ENCODE measurements at places on chromosomes 5 and 9.

DNA sequence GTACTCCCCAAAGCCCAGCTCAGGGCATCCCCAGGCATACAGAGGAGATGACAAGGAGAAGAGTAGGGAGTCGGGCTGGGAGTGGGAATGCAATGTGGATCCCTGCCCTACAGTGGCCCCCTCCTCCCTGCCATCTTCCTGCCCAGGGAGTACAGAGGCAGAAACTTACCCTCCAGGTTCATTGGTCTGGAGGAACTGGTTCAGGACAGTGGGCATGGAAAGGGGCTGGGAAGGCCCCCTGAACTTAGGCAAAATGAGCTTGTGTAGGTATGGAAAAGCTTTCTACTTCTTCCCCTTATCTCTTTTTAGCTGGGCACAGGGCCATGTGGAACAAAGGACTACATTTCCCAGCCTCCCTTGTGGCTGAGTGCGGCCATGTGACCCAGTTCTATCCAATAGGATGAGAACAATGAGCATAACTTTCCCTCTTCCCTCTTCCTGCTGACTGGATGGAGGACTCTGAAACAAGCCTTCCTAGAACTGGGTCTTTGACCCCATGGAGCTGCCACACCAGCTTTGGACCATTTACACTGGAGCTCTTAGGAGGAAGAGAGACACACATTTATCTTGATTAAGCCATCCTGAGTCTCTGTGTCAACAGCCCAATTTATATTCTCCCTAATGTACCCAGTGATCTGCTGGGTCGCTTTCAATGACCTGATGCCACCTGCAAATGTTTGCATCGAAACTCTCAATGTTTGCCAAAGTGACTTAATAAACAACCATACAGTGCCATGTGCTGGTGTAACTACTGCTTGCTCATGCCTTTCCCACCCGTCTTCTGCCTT, 25.0 kb upstream of the HMCN2 start:
- peak; percentile 70 for DNase-seq

DNA sequence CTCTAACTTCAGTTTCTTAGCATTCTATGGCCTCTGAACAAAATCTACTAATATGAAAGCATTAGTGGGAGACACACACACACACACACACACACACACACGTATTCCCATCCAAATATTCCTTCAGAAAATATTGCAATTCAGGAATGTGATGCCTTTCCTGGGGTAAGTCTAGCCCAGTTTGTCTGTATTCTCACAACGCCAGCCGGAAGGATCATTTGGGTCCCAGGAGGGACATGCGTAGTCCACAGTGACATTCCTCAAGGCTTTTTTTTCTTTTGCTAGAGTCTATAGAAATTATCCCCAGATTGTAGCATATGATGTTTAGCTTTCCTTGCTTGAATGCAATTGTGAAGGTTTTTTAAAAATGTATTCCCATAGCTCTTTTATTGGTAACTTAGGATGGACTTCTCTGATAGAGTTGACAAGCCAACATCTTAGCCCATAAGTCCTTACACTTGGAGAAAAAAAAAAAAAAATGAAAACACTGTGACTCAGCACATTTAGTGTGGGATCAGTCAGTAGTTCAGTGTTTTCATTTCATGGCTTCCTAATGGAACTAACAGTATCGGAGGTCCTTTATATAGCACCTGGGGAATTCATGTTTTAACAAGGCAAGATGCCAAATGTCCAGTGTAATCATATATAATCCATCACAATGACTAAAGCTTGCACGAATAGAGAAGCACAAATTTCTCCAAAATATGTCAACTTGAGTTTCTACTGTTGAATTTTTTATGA, 316.5 kb downstream of the DIRAS2 start:
- no peak for DNase-seq

GRCh38 chr5:134577796-134578577, 52.5 kb downstream of the JADE2 start:
- DNase-seq = peak; percentile 83

GRCh38 chr5:126624534-126624933, 23.8 kb downstream of the PHAX start:
- DNase-seq = no peak

GRCh38 chr5:54610197-54610944, 92.8 kb downstream of the SNX18 start:
- peak; percentile 87 for DNase-seq

GRCh38 chr9:78775696-78776295, 478.9 kb downstream of the PSAT1 start:
- no peak for DNase-seq

GRCh38 chr9:24286761-24287160, 258.9 kb downstream of the IZUMO3 start:
- DNase-seq = no peak

- no peak for DNase-seq
These were observed 240.6 kb upstream of the ADAMTSL1 start for GRCh38 chr9:18233311-18233710.

DNA sequence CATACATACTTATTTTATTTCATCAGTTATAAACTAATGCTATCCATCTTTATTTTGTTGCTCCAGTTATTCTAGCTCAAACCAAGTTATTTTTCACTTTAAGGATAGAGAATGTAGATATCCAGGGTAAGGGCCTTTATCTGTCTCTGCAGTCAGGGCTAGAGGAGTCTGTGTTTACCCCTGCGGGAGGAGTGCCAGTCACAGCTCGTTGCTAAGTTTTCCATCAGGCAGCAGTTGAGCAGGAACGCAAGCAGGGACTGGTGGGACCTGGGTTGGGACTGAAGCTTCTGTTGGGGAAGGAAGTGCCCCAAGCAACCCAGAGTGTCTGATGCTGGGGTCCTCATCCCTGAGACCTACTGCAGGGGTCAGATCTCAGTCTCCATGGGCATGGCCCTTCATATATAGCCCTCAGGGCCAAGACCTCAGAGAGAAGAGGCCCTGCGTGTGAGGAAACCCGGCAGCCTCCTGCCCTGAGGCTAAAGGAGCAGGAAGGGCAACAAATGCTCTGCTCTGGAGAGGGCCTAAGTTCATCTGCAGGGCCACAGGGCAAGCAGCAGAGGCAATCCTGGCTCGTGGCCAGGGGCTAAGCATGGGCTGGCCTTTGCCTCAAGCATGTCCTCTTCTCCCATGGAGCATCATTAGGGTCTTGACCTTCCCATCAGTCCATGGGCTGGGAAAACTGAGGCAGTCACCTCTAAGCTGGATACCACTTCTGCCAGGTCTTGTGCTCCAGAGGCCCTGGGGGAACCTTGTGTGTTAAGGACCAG, 6.6 kb downstream of the SLC22A4 start:
- DNase-seq = no peak

DNA sequence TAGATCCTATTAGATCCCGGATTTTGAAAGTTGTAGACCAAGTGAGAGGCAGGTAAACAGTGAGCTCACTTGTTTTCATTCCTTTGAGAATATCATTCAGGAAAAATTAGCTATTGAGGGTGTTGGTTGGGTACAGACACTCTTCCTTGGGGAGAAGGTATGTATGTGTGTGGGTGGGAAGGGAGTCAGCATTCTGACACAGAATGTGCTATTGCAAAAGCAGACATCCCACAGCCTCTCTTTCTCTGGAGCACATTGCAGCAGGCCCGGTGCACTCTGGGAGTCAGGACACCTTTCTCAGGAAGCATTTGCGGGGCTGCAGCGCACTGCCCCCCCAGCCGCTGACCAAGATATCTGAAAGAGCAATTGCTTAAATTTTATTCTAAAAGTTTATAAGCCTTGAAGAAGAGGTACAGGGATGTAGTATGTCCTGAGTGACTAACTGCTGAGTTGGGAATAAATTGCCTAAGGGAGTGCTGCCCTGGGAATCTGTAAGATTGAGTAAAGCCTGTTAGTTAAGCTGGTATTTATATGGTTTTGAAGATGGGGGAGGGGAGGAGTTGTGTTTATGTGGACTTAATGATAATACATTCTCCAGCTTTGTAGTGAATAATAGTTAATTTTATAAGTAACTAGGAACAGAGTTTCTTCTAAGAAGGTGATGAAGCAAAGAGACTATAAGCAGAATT, 5.2 kb downstream of the TNFAIP8 start:
- DNase-seq = no peak

GRCh38 chr9:110027671-110028081, 180.3 kb downstream of the C9orf152 start:
- no peak for DNase-seq

- DNase-seq = no peak
These were observed 27.6 kb downstream of the AP3S1 start for GRCh38 chr5:115869256-115869795.

- DNase-seq = no peak
These were observed 60.6 kb downstream of the SLC1A3 start for GRCh38 chr5:36666986-36667385.

DNA sequence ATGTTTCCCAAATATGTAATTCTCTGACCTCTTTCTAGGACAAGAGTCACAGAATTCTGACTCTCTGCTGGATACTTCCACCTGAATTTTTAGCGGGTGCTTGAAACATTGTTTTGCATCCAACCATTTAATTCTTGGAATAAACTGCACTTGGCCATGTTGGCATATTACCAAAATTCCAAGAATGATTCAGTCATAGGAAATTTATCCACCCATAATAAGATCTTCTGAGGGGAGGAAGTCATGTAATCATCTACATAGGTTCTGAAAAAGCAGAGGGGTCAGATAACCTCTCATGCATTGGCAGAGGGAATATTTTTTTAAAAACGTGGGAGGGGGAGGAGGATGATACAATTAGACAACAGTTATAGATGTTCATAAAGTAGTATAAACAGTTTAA, 156.9 kb downstream of the PAM start:
- no peak for DNase-seq
